ENCODE measurements at places on chromosomes 1 and 21. TPM values are rescaled to one million over a fixed set of nuclear protein-coding genes. Genes with fewer than 3 reads are reported as not detected.
A peak's percentile ranks its signal among the peaks of the same experiment; 100 is the strongest.

- no peak for DNase-seq
Observed at GRCh38 chr1:203199002-203199401, 12.5 kb upstream of the CHI3L1 start.

DNA sequence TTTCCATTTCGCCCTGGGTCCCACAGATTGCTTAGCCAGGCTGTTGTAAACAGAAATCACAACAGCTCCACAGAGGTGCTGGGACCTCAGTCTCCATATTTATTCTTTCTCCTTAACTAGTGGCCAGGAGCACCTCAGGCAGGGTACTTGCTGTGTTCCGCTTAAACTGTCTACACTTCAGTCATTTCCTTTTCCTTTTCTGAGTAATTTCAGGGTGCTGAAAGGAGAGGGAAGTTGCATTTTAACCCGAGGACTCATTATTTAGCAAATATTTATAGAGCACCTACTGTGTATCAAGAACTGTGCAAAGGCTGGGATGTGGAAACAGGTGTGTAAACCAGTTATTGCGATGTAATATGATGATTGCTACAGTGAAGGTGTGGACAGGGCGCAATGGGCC is 41.9 kb downstream of the ACP6 start:
- no peak for DNase-seq

DNA sequence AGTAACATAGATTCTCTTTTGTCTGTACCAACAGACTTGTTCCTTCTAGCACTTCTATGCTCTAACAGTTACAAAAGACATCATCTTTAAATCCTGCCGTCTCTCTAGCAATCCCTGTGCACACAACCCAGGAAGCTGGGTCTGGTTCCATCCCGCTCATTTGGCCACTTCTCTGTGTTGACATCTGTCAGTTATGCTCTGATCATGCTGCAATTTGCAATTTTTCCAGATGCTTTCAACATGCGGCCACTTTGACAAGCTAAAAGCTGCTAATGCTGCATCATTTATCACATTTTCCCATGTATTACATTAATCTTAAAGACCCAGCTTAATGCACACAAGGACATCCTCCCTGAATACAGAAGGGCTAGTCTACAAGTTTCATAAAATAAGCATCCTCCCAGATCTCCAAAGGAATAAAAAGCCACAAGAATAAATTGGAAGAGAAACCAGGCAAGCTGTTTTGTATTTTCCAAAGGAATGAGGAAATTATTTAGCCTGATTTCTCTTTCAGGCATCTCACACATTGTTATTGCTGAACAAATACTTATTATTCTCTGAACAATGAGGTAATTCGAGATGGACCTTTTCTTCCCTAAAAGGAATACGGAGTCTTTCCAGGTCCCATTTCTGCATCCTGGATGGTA is 19.0 kb upstream of the LRRC52 start:
- DNase-seq = no peak

GRCh38 chr1:170150016-170150415 is 4.3 kb downstream of the NTMT2 start:
- DNase-seq = no peak

DNA sequence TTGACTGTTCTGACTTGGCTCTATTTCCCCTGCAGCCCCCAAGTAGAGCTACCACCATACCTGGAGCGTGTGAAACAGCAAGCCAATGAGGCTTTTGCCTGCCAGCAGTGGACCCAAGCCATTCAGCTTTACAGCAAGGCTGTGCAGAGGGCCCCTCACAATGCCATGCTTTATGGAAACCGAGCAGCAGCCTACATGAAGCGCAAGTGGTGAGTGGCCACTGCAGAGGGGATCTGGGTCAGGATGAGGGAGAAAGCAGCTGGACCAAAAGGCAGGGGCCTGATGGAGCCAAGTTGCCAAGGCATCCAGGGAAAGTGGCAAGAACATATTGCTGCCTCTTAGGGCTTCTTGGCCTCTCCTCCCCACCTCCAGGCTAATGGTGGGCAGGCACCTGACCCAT is 24.1 kb upstream of the TMEM222 start:
- DNase-seq = no peak

- DNase-seq = no peak
Observed at GRCh38 chr1:101199637-101199982, 37.2 kb upstream of the S1PR1 start.

DNA sequence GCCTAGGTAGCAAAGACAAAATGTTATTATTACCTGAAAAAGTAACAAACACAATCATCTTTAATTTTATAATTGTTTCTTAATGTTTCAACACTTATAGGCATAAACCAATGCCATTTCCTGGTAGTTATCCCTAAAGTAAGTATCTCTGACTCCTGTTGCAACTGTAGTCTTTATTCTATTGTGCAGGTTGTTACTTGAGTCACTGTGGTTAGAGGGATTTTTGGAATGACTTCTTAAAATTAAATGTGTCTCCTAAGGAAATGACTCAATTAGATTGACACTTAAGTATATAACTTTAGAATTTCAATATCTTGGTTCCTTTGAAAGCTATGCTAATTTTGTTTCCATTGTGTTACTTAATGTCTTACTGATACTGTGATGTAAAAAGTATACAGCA is 143.9 kb downstream of the PHTF1 start:
- no peak for DNase-seq

- peak; percentile 85 for DNase-seq
Observed at GRCh38 chr1:159000625-159001024, 9.1 kb upstream of the IFI16 start.

- DNase-seq = peak; percentile 6
Observed at GRCh38 chr1:6111571-6111970, 65.9 kb downstream of the KCNAB2 start.

- DNase-seq = no peak
Observed at GRCh38 chr1:152884966-152885624, 7.0 kb downstream of the SMCP start.

- DNase-seq = no peak
Observed at GRCh38 chr1:6902153-6902552, 116.9 kb downstream of the CAMTA1 start.

- no peak for DNase-seq
Observed at GRCh38 chr1:184806296-184806721, 51.7 kb upstream of the EDEM3 start.

DNA sequence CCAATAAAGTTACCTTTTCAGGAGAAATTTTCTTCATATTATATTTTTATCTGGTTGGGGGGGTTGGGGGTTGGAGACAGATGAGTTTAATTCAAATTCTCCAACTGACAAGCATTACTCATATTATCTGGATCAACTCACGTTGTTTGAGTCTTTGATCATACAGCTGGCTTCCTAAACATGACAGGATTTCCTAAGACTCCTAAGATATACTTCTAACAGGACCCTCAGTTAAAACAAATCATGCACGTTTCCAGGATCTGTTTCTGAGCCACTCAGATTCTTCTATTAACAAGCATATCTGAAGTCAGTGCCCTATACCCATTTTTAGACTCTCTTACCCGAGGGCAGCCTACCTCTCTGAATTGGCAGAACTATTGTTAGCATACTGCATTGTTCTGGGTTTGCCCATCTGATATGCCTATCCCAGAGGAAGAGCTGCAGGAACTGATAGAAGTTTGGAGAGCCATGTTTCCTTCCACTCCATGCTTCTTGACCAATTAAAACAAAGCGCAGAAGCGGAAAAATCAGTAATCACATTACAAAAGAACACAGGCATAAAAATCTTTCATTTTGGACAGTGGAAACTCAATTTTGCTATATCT is 653.9 kb downstream of the LTN1 start:
- no peak for DNase-seq

- DNase-seq = no peak
Observed at GRCh38 chr1:76905876-76906595, 38.8 kb downstream of the ST6GALNAC5 start.

DNA sequence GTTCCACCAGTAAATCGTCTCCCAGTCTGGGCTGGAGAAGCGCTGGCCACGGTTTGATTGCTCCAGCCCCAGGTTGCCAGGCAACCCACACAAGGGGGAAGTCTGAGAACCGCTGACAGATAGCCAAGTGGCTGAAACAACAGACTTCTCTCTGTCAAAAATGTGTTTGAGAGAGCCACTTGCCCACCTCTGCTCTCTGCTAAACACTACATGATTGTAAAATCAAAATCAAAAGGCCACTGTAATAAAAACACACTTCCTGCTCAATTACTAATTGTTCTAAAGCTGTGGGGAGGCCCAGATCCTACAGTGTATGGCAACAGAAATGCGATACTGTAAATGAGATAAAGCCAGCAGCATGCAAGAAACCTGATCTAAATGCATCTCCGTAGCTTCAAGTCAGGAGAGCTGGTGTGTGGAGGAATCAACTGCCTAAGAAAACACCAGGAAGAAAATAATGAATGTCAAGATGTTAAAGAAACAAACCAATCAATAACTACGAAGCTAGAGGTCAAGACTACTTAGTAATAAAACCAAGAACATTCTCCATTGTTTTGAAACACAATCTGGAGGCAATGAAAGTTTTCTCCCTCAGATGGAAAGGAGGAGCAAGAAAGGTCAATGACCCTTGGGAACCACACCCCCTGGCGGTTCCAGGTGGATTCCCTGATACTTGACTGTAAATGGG is 121.2 kb downstream of the SLC45A1 start:
- DNase-seq = peak; percentile 77

DNA sequence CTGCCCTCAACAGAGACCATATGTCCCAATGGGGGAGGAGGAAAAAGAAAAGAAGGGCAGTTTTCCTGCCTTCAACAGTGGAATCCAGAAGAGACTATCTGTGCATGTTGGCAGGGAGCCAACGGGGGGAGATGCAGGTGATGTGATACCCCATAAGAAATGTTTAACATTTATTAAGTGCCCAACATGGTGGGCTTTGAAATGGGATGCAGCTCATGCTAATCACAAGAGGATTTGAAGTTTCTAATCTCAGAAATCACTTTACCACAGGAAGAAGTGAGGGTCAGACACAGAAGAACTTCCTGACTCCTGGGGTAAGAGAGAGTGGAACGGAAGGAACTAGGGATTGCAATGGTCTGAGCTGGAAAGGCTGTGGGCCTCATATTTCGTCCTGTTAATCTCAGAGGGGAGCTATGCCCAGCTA is 16.2 kb downstream of the CSRP1 start:
- no peak for DNase-seq

GRCh38 chr1:168430321-168430720 is 113.5 kb downstream of the XCL2 start:
- DNase-seq = no peak

DNA sequence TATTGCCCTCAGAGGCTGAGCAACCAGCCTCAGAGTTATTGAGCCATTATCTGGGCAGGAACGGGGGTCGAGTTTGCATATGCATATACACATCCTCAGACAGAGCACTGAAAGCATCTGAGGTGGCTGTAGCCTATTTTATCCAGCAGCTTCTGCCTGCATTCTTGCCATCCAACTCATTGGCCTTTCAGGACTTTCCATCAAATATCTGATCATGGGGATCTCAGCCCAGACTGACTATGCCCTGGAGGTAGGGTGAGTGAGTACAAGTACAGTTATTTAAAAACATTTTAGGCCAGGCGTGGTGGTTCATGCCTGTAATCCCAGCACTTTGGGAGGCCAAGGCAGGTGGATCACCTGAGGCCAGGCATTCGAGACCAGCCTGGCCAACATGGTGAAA is 1.8 kb upstream of the MTF1 start:
- no peak for DNase-seq

GRCh38 chr1:234040446-234041317 is 136.2 kb downstream of the SLC35F3 start:
- no peak for DNase-seq

- DNase-seq = no peak
Observed at GRCh38 chr1:214075999-214076707, 88.4 kb downstream of the PROX1 start.

DNA sequence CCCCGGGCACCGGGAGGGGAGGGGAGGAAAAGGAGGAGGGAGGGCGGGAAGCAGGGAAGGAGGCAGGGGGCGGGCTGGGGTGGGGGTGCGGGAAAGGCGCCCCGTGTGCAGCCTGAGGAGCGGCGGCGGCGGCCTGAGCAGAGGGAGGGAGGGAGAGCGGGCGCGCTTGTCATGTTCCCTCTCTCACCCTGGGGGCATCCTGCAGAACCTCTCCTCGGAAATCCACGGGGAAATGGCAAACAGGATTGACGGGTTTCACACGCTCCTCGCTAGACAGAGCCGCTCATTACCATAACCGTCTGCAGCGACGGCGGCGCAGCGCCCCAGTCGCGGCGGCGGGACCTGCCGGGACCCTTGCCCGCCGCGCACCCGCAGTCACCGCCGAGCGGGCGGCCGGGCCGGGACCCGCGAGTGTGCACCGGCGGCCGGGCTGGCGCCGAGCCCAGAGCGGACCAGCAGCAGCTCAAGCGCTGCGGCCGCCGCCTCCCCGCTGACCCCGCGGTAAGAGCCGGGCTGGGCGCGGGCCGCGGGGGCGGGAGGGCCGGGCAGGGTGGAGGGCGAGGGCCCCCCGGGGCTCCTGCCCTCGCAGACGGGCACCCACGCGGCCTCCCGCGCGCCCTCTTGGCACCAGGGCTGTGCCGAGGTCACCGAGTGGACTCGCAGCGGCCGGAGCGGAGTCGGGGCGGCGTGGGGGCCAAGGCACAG is at the start of gene SERTAD4:
SERTAD4 (plus strand) TSS at position 286 of the 705 bp plus-strand sequence. CDS start 5,165 bp downstream, outside the sequence.
- DNase-seq = peak; percentile 34

- DNase-seq = no peak
Observed at GRCh38 chr1:150141452-150141851, 8.3 kb upstream of the PLEKHO1 start.

GRCh38 chr1:210448297-210448892 is 119.7 kb downstream of the HHAT start:
- no peak for DNase-seq

DNA sequence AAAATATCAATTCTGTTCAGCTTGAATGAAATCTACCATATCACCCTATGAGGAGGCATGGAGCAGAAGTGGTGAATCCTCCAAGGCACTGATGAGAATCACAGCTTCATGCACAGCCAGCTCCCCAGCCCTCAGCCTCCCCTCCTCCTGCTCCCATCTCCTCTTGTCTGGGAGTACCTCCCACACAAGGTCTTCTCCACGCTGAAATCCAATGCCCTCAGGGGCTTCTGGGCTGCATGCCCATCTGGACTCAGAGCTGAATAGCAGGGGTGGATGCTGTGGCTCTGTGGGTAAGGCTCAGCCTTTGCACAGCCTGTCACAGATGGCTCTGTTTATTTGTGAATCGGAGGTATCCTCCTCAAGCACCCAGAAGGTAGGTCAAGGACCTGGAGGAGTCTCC is 48.6 kb downstream of the KCNC4 start:
- no peak for DNase-seq

DNA sequence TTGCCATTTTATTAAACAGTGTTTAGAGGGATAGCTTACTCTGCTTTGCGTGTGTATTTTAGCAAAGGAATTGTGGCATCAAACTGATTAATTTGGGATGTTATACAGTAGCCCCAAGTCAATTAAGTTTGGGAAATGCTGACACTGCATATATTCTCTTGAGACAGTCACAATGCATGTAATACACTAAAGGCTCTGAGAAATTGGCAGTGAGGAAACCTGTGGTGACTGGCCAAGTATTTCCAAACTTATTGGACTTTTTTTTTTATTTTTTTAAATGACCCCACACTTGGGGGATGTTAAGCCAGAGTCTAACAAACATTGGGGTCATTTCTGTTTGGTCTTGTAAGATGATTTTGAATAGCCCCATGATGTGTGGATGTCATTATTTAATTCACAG is 67.3 kb upstream of the RAVER2 start:
- no peak for DNase-seq

Gene NEXN
- total RNA-seq = 161 TPM

Gene APCS
- total RNA-seq = not detected

Gene DISC1
- total RNA-seq = 2.8 TPM

Gene SMIM34
- not detected for total RNA-seq

Gene SLAMF7
- total RNA-seq = 0.79 TPM

Gene RAB7B
- 0.34 TPM for total RNA-seq

Gene PRAMEF17
- total RNA-seq = not detected

Gene SNX7
- total RNA-seq = 2.8 TPM

Gene AMY1C
- total RNA-seq = not detected

Gene CFHR4
- total RNA-seq = not detected

Gene TCHHL1
- not detected for total RNA-seq

Gene INTS7
- total RNA-seq = 7.3 TPM

Gene LHX4
- total RNA-seq = not detected
